Stimulated activated naive CD8-positive, alpha-beta T cell treated with anti-CD3 and anti-CD28 coated beads, Interleukin-15, Interleukin-2, amounts not matched to agents 100 U/mL and 50 U/mL, for 24 hours (primary cell): ENCODE measurements at places on chromosomes 1 and 21.

DNA sequence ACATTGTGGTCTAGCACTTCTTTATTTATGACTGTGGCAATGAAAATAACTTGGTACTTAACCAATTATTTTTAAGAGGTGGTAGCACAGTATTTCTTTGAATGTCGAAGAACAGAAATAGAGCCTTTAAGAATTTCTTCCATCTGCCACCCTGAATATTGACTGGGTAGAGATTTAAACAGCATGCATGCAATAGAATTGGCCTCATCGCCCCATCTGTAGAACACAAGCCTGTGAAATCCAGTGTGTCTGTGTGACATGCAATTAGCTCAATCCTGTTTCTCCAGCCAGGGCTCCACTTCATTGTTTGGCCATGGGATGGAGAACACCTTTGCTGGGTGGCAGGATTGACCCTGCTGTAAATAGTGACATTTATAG lies 17.1 kb upstream of the KLHDC8A start:
- DNase-seq, result no peak

DNA sequence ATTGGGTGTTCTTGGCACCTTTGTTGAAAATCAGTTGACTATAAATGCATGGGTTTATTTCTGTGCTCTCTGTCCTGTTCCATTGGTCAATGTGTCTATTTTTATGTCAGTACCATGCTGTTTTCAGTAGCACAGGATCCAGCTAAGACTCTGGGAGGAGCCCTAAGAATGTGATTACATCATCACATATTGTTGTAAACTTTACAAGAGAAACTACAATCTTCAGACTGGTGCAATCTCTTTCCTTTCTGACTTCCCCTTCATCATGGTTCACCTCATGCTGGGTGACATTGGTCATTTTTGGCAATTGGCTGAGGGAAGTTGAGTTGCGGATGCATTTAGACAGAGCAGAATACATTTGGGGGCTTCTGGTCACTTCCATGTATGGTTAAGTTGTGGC lies 88.4 kb downstream of the C21orf91 start:
- DNase-seq, result no peak

DNA sequence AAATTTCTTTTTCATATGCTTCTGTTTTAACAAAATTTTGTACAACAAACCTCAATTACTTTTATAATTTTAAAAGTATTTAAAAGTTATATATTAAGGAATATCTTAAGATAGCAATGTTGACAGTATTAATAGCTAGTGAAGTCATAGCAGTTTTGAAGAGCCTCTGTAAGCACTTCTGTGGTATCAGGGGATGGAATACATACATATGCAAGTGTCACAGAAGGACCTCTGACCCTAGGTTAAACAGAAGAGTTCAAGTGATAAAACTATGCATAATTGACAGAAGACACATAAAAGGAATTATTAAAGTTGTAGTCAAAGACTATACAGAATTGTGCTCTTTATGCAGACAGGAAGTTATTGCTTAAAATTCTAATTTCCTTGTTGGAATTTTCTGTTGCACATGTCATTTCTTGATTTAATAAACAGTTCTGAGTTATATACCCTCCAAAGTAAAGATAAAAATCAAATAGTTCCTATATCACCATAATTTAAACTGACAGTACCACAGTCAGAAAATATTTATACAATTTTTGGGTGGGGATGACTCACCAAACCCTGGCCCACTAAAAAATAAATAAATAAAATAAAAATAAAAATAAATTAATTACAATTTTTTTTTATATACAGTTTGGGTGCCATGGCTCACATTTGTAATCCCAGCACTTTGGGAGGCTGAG lies 27.1 kb downstream of the IPP start:
- DNase-seq, result no peak

GRCh38 chr21:18114810-18115209 lies 129.8 kb upstream of the CHODL start:
- DNase-seq, result no peak

DNA sequence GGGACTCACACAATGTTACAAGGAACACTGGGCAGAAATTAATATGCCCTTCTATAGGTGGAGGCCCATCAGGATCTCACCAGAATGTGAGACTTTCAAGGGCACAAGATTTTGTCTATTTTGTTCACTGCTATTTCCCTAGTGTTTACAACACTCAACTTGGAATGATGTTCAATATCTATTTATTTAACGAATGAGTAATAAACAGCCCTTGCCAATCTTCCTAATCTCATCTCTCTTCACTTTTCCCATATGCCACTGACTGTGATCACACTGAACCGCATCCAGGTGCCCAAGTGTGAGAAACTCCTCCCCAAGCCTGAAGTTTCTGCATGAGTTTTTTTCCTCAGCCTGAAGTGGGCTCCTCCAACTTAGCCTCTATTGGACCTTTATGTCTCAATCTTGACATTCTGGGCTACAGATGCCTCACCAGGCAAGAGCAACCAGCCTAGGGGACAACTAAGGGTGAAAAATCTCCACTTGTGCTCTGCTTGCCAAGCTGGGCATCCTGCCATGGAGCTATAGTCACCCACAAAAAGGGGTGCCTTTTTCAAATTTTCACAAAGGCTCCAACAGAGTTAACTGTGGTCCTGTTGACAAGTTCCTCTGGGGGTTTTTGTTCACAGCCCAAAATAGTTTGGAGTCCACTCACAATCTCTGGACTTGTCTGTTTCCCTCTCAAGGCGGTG lies 105.6 kb downstream of the PLPP3 start:
- no peak for DNase-seq

DNA sequence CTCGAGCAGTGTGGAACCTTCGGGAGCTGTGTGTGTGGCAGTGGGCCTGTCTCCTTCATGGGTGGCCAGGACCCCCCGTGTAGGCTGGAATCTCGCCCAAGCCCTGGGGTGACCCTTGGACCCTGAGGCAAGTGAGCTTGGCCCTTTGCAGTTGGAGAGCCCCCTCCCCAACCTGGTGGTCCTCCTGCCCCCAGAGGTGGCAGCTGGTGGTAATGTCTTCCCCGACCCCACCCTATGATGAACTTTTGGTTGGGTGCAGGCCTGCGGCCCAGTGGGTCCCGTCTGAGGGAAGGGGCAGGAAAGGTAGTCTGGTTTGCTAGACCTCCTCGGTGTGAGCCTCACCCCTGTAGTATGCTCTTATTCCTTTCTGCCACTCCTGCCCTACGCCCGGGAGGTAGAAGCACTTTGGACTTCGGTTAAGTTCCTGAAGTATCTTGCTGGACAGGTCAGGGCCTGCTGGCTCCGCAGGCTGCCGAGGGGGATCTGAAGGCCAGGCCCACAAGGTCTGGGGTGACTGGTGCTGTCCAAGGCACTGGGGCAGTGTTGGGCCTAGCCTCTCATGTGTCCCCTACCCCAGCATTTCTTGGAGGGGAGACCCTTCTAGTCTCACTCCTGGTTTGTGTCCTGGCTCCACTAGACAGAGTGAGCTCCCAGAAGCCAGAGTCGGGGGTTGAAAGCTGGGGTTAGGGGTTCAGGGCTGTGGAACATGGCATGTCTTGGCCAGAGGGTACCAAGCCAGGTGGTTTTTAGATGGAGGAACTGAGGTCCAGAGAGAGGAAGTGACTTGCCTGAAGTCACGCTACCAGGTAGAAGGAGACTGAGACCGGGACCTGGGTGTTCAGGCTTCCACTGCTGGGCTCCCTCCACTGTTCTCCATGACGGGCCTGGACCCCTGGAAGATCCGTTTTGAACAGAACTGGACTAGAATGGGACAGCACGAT lies 1.8 kb downstream of the ZNF362 start:
- DNase-seq, result no peak

- DNase-seq, result no peak
Measured at GRCh38 chr1:220157738-220158137, 63.8 kb downstream of the IARS2 start.

DNA sequence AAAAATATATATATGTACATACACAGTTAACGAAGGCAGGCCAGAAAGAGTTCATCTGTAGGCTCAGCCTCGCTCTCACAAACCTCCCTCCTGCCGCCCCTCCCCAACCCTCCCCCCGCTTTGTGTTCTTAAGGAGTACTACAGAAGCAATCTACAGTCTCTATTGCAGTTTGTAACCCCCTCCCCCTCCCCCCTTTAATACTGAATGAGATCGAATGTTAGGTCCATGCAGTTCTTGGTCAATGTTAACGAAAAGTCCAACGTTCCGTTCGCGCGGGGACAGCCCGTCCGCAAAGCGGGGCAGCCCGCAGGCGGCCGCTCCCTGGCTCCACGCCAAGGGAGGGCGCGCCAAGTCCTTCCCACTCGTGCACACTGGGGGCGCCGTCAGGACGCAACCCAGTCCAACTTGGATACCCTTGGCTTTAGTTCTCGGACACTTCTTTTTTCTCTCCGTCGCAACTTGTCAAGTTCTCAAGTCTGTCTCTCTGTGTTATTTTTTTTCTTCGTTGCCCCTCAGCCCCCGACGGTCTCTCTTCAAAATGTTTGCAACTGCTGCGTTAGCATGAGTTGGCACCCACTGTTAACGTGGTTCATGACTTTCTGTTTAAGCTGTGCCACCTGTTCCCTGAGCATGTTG lies 2.2 kb downstream of the JUN start:
- DNase-seq, result peak; percentile 64

- DNase-seq, result no peak
Measured at GRCh38 chr1:185393815-185394214, 76.8 kb upstream of the IVNS1ABP start.

DNA sequence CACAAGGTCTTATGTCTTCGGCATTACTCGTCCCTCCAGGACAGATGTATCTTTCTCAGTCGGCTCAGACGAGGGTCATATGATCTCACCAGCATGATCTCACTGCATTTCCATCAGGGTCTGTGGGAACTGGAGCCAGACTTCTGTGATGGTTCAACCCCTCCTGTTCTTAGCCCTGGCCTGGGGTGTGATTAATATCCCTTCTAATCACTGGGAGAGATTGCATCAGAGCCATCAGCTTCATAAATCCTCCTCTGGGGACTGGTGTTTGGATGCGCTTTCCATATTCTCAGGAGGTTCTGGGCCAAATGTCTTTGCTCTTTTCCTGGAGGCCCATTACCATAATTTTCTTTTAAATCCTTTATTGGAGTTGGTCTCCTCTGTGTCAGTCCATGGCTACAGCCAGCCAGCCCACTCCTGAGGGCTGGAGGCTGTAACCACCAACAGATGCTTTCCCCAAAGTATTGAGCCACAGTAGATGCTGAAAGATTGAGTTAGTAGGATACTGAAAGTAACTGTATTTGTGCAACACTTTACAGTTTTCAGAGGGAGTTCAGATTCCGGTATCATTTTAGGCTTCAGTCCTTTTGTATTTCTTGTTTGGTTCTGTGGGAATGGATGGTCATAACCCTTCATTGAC lies 20.0 kb downstream of the CACNA1E start:
- DNase-seq, result no peak

DNA sequence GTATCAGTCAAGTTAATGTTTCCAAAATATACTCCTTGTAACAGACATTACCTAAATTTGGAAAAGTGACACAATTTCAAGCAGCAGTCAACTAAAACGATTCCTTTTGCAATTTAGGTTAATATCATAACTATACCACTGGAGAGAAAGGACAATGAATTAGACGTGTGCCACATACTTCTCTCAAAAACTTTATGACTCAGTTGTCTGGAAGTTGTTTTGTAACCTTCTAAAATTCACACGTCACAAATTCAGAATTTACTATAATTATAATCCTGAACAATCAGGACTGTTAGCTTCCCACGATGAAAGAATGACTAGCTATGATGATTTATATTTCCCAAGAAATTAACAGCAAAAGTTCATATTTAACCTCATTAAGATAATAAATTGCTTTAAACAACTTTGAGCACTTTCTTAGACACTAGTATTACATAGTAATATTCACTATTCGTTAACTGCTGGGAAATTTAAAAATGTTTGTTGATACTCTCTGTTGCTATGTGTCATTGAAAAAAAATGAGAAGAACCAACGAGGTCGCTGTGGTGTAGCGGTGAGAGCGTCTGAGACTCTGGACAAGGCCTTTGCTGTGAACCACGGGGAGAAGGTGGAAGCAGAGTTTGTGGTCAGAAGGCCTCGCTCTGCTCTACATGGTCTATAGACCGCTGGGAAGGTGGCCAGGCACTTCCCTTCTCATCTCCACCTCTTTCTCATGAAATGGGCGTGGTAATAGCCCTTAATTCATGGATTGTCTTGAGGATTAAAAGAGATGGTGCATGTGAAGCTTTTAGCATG lies 27.9 kb upstream of the BATF3 start:
- no peak for DNase-seq

DNA sequence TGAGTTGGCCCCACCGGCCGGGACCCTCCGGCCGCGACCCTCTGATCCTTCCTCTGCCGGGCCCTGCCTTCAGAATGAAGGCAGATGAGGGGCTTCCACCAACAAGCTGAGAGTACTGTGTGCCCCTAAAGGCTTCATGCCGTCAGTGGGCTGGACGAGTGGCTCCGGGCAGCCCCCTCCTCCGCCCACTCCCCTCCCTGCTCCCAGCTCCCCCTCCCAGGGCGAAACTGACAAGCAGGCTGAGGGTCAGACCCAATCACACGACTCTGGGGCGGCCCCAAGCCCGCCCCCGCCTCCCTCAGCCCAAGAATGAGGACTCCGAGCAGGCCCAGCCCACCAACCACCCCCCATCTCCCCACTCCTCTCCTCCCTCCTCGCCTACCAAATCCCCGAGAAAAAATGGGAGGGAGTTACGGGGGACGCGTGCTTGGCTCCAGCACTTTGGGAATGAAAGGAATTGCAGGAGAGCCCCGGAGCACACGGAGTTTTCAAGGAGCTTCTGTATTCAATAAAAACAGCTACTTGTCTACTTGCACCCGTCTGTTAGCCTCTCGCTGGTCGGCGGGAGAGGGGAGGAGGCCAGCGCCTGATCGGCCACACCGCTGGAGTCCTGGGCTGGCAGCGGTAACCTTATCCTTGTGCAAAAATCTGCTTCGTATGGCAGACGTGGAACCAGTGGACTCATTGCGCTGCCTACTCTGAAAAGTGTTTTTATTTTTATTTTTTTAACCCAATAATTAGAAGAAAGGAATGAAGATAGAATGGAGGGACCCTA lies at the start of gene COL11A1:
Gene COL11A1 (minus strand): TSS at position 147 of the 775 bp plus-strand sequence. CDS start 344 bp downstream, outside the sequence.
- no peak for DNase-seq

GRCh38 chr1:18004278-18004677 lies 103.3 kb upstream of the IGSF21 start:
- no peak for DNase-seq

DNA sequence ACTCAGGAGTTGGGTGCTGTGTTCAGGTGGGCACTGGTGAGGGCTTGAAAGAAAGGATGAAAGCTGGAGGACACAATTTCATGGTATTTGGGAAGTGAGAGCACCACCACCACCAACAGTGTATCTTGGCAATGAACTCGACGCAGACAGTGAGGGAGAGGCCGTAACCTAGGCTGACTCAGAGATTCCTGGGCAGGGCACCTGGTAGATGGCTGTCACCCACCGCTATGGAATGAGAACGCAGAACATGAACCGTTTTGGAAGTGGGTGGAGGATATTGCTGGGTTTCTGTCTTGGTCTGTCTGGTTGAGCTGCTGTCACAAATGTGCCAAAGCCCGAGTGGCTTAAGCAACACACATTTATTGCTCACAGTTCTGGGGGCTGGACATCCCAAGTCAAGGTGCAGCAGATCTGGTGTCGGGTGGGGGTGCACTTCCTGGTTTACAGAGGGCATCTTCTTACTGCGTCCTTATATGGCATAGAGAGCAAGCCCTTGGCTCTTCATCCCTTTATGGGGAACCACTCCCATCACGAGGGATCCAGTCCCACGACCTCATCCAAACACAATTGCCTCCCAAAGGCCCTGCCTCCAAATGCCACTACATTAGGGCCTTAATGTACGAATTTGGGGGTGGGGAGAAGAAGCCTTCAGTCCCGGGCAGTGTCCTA lies 246.3 kb downstream of the SIPA1L2 start:
- DNase-seq, result no peak

GRCh38 chr1:246012341-246012740 lies 494.7 kb downstream of the SMYD3 start:
- DNase-seq, result no peak

GRCh38 chr1:167904652-167905130 lies 9.2 kb downstream of the ADCY10 start:
- no peak for DNase-seq
